CD4-positive, alpha-beta memory T cell (primary cell): ENCODE measurements at places on chromosomes 6 and 20. TPM values are rescaled to one million over a fixed set of nuclear protein-coding genes. Genes with fewer than 3 reads are reported as not detected.
A peak's percentile ranks its signal among the peaks of the same experiment; 100 is the strongest.

GRCh38 chr20:7269452-7269851, 502.0 kb downstream of the BMP2 start:
- H3K36me3 ChIP-seq = no peaks in the 10 kb centered on the region
- no peaks in the 10 kb centered on the region for H3K4me1 ChIP-seq
- no peak overlapping the region for H3K4me3 ChIP-seq
- DNase-seq = no peak
- H3K27me3 ChIP-seq = no peaks in the 10 kb centered on the region

The MOCS3 gene
- total RNA-seq = 8.9 TPM

DNA sequence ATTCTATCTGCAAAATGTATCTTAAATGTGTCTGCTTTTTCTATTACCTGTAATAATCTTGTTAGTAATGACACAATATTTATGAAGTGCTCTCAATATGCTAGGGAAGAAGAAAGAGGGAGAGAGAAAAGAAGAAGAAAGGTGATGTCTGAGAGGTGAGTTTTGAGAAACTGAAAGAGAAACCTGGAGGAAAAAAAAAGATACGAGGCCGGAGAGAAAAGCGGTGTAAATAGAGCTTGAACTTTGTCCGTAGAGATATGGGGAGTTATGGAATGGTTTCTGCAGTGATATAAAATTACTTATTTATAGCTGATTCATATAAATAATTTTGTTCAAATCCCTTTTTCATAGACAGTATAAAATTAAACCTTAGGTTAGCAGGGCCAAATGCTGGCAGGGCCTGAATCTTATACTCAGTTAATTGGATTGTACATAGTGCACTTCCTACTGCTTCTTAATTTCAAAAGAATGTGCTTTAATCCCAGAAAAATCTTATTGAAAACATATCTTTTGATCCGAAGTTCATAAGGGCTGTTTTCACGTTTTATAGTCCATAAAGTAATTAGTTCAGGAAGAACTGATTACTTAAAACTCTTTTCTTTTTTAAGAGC, 43.0 kb downstream of the MYB start:
- H3K27me3 ChIP-seq = no peaks in the 10 kb centered on the region
- DNase-seq = peak; percentile 25
- no peaks in the 10 kb centered on the region for H3K36me3 ChIP-seq

The SCRT2 gene
- total RNA-seq = not detected

DNA sequence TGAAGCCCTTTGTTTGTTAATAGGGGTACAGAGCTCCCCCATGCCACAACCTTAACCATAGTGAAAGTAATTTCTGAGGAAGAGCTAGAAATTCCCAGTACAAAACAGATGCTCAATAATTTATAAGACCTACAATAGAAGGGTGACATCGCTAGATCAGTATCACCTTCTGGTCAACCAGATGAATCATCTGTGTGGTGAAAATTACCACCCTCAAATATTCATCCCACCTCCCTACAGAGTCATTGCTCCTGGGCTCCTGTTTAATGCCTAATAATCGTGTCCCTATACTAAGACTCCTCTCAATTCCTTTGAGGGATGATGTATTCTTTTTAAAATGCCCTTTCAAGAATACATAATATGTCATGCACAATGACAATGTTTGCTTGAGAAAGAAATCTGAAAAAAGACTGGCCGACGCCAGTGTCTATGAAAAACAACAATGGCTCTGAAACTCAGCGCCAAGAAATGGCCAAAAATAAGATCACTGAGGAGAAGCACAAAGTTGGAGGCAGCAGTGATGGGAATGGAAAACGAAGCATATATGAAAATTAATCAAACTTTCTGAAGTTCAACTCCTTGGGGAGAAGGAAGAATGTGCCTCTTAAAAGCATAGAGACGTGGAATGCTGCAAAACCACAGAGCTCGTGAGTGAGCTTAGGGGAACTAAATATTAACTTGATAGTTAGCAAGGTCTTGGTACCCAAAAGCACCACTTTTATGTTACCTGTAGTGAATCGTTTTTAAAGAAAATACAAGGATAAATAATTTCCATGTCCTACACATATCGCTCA, 11.0 kb upstream of the ADGRF5 start:
- H3K27ac ChIP-seq = no peak overlapping the region
- no peak for DNase-seq
- H3K36me3 ChIP-seq = no peaks in the 10 kb centered on the region
- H3K4me3 ChIP-seq = no peak overlapping the region
- H3K4me1 ChIP-seq = no peaks in the 10 kb centered on the region

DNA sequence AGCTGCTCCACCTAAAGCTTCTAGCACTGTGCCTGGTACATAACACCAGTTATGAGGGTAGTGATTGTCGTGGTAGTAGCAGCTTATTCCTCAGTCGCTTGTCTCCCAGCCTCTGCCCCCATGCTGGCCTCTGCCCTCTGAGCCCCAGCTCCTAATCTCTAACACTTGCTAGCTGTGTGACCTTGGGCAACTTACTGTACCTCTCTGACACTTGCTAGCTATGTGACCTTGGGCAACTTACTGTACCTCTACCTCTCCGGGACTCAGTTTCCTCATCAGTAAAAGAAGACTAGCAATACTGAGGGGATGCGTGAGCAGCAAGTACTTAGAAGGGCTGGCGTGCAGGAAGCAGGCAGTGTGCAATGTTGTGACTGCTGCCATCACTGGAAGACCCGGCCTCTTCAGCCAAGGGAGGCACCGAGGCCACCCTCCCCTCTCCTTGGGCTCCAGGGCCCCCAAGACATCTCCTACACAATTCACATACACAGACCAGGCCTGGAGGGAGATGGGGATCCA, 9.9 kb downstream of the MDFI start:
- H3K27me3 ChIP-seq = no peaks in the 10 kb centered on the region
- no peaks in the 10 kb centered on the region for H3K4me1 ChIP-seq
- no peaks in the 10 kb centered on the region for H3K36me3 ChIP-seq
- H3K27ac ChIP-seq = no peak overlapping the region
- H3K4me3 ChIP-seq = no peak overlapping the region

The RAB44 gene
- total RNA-seq = not detected

The PTGIS gene
- total RNA-seq = not detected

DNA sequence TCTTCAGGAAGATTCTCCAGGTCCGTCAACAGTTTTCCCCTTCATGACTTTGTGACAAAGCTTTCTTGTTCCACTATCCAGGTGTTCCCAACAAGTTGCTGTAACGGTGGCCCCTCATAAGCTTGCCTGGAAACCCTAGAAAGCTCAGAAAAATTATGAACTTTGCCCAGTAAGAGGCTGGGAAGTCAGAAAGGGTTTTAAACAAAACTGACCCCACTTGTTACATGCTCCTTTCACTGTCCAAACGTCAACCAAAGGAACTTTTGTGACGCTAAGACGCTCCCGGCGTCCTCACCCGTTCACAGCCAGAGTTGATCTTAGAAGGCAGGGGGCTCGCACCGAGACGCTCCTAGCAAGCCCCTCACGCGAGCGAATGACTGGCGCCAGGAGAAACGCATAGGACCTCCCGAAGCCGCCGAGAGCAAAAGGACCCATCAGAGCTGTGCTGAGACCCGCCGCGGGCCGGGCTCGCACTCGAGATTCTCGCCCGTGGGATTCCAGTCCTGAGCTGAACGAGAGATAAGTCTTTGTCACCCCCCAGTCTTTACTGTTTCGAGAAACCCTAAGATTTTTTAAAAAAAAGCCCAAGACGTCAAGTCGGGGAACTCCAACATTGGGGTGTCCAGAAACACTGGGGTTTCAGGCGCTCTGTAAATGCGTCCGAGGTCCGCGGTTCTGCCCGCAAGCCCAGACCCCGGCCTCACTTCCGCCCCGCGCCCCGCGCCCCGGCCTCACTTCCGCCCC, 544 bp upstream of the ACAT2 start:
- no peaks in the 10 kb centered on the region for H3K27me3 ChIP-seq
- peak overlapping the region; percentile 99 for H3K4me3 ChIP-seq
- H3K36me3 ChIP-seq = peaks cover 14% of the 10 kb centered on the region
- no peak for DNase-seq

DNA sequence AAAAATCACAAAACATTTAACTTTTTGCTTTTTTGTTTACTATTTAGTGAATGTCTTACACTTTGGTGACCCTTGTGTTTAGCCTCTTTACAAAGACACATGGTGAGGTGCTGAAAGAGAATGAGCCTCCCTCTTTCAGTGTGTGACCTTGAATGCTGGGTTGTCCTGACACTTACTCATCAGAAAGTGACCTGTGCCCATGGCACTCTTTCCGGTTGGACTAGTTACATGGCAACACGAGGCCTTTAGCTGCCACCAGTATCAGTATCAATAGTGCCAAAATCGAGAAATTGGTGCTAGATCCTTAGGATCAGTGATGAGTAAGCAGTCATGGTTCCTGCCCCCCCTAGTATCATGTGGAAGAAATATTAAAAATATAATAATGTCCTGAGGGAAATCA, 1.7 kb upstream of the RPL7L1 start:
- no peak overlapping the region for H3K4me3 ChIP-seq
- no peak overlapping the region for H3K27ac ChIP-seq
- H3K27me3 ChIP-seq = no peaks in the 10 kb centered on the region
- H3K36me3 ChIP-seq = no peaks in the 10 kb centered on the region
- peaks cover 23% of the 10 kb centered on the region for H3K4me1 ChIP-seq
- DNase-seq = no peak

The FAM210B gene
- total RNA-seq = 32.0 TPM

DNA sequence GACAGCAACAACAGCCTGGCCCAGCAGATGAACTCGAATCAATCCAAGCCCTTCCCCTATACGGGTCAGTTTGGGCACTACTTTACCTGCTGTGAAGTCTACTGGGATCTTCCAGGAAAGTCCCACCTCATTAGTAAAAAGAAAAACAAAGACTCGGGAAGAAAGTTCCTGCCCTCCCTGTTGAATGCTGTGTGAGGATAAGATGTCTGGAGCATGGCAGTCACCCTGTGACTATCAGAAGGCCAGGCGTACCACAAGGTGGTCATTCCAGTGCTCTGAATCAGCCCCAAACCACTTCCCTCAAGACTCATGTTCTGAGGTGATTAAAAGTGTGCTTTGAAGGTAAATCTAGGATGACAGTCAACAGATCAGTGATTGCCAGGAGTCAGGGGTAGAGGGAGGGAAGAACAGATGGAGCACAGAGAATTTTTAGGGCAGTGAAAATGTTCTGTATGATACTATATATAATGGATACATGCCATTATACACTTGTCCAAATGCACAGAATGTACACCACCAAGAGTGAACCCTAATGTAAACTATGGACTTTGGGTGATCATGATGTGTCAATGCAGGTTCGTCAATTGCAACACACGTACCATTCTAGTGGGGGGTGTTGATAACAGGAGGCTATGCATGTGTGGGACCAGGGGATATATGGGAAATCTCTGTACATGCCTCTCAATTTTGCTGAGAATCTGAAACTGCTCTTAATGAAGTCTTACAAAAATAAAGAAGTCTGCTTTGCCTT, 14.7 kb downstream of the FKBP1A start:
- H3K27me3 ChIP-seq = no peaks in the 10 kb centered on the region
- no peak overlapping the region for H3K4me3 ChIP-seq
- peaks cover 75% of the 10 kb centered on the region for H3K4me1 ChIP-seq

The TCP11 gene
- total RNA-seq = not detected

The CYP39A1 gene
- total RNA-seq = not detected

DNA sequence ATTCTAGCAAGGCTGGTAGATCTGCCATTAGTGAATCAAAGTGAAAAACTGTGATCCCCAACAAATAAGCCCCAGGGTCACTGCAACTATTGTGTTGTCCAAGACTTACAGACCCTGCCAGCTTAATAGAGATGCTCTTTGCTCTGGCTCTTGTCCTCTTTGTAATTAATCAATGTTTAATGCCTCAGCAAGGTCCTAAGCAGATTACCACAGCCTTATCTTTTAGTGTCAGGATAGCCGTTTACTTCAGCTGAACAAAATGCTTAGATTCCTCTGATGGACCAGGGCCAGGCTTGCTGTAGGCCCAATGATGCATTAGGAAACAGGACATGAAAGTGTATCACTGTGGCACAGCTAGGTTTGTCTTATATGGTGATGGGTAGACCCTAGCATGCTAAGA, 353.3 kb downstream of the HACE1 start:
- no peaks in the 10 kb centered on the region for H3K27me3 ChIP-seq
- no peaks in the 10 kb centered on the region for H3K4me1 ChIP-seq
- H3K36me3 ChIP-seq = no peaks in the 10 kb centered on the region
- H3K27ac ChIP-seq = no peak overlapping the region
- H3K4me3 ChIP-seq = no peak overlapping the region
- DNase-seq = no peak

The UNC5CL gene
- total RNA-seq = 6.4 TPM

The RUNX2 gene
- total RNA-seq = 24.0 TPM

The RBBP8NL gene
- total RNA-seq = not detected

The TTK gene
- total RNA-seq = 0.61 TPM

DNA sequence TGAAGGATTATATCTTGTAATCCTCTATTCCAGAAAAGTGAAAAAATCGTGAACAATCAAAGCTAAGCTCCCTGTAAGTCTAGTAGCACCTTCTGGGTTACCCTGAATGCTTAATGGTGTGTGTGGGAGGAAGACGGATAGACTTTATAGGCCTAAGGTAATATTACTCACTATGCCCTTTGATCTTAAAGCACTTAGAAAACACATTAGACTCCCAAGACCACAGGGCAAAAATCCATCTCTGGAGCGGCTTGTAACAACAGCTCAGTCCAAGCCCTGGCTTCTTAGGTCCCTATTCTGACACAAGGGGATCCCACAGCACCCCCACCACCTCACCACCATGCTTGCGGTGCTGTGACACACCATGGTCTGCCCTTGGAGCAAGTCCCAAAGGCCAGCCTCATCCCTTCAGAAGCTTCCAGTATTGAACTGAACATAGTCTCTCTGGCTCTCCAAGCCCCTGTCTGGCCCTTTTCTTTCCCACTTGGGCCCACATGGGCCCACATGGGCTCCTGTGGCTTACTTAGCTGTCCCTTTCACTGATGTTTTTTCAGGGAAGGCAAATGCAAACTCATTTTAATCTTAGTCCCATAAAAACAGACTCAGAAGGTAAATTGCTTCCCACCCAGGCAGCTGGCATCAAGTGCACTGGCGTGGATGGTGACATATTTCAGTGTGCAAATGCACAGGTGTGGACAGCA, 28.3 kb downstream of the C6orf132 start:
- DNase-seq = no peak
- no peaks in the 10 kb centered on the region for H3K4me1 ChIP-seq

DNA sequence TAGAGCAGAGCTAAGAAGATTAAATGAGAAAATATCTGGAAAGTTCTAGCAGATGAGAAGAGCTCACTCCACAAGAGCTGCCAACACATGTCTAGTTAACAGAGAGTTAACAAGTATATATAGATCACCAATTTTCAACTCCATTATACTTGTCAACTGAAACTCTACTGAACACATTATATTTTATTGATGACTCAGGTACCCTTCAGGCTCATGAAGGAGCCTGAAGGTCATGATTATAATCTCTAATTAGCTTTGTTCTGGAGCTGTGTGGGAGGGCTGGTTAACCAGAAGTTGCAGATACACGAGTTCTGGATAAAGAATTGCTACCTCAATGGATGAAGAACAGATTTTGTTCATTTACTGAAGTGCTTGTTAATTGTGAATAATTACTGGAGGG, 42.1 kb upstream of the PTPRT start:
- H3K27me3 ChIP-seq = no peaks in the 10 kb centered on the region
- H3K4me3 ChIP-seq = no peak overlapping the region
- no peak overlapping the region for H3K27ac ChIP-seq
- H3K4me1 ChIP-seq = no peaks in the 10 kb centered on the region

GRCh38 chr6:92777146-92777740, 642.1 kb downstream of the EPHA7 start:
- no peak overlapping the region for H3K27ac ChIP-seq
- no peaks in the 10 kb centered on the region for H3K36me3 ChIP-seq
- DNase-seq = no peak
- no peaks in the 10 kb centered on the region for H3K27me3 ChIP-seq

- no peak overlapping the region for H3K27ac ChIP-seq
- DNase-seq = no peak
- H3K27me3 ChIP-seq = no peaks in the 10 kb centered on the region
- no peak overlapping the region for H3K4me3 ChIP-seq
- no peaks in the 10 kb centered on the region for H3K36me3 ChIP-seq
Measured at GRCh38 chr20:17437251-17437650, 93.9 kb downstream of the BFSP1 start.

The STK4 gene
- 358 TPM for total RNA-seq
